ENCODE measurements at places on chromosomes 5 and 9. TPM values are rescaled to one million over a fixed set of nuclear protein-coding genes. Genes with fewer than 3 reads are reported as not detected.

FBXW5 gene
- total RNA-seq, result 82.8 TPM

C5orf63 gene
- total RNA-seq, result 8.9 TPM

CD74 gene
- total RNA-seq, result 37.2 TPM

DNA sequence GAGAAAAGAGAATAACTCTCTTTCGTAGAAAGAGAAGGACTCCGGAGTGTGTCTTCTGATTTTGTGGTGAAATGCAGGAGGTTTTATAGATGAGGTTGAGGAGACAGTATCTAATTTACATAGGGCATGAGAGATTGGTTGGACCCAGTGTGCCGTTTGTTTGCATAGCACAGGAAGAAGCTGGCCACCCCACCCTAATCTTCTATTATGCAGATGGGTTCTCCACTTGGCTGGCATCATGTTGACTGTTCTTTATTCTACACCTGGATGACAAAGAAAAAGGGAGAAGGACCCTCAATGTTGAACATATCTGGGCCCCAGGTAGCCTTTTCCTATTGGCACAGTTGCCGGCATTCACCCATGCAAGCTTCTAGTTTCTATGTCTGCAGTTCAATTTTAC lies 23.2 kb upstream of the MINAR2 start:
- no peak overlapping the region for H3K27ac ChIP-seq
- H3K4me3 ChIP-seq, result no peak overlapping the region
- H3K27me3 ChIP-seq, result no peaks in the 10 kb centered on the region
- no peak for DNase-seq
- peaks cover 10% of the 10 kb centered on the region for H3K36me3 ChIP-seq

SLC46A2 gene
- total RNA-seq, result 0.14 TPM
